Central memory CD8-positive, alpha-beta T cell (primary cell): ENCODE measurements at places on chromosomes 4 and X.

GRCh38 chrX:112053169-112053568 lies 29.4 kb downstream of the TRPC5 start:
- no peak for DNase-seq

DNA sequence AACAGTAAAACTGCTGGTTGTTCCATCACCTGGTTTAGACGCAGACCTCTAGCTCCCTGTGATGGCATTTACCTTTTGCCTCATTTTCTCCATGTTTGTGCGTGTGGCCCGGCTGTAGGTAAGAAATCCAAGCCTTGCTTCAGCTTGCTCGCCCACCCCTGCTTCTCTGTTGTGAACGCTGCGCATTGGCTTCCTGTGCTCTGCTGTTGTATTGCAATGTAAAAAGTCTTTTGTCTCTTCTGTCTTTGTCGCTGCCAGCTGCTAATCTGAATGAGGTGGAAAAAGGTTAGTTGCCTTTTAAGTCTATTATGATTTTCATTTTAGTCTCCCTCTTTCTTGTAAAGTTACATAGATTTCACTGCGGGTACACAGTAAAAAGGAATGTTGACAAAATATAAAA lies 127.3 kb upstream of the PACRGL start:
- no peak for DNase-seq

DNA sequence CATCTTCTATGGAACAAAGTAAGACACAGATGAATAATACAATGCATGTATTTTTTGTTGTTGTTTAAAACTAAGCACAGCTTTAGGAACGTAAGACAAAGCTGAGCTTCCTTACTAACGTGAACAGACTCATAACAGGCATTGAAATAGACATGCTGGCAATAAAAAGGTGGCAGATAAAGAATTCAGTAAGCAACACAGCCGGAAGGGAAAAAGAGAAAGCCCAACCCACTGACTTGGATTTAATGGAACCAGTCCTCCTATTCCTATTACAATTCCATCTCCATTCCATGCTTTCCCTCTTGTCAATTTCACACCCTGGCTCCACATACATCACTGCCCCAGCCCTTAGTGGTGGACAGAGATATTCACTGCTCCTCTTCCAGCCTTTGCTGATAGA lies 182.1 kb downstream of the NSUN7 start:
- DNase-seq: no peak

DNA sequence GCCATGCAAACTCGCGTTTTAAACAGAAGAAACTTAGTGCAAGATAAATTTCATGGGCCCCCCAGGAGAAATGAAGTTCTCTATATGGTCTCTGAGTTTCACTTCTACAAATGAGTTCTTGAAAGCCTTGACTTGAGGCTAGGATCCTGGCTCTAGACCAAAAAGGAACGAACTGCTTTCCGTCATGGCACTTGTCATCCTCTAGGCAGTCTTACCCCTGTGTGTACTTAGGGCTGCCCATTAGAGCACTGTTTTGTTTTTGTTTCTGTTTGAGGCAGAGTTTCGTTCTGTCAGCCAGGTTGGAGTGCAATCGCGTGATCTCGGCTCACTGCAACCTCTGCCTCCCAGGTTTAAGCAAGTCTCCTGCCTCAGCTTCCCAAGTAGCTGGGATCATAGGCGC lies 29.0 kb downstream of the RNF4 start:
- no peak for DNase-seq

- DNase-seq: no peak
Observed at GRCh38 chr4:18012134-18012806, 9.3 kb downstream of the LCORL start.

DNA sequence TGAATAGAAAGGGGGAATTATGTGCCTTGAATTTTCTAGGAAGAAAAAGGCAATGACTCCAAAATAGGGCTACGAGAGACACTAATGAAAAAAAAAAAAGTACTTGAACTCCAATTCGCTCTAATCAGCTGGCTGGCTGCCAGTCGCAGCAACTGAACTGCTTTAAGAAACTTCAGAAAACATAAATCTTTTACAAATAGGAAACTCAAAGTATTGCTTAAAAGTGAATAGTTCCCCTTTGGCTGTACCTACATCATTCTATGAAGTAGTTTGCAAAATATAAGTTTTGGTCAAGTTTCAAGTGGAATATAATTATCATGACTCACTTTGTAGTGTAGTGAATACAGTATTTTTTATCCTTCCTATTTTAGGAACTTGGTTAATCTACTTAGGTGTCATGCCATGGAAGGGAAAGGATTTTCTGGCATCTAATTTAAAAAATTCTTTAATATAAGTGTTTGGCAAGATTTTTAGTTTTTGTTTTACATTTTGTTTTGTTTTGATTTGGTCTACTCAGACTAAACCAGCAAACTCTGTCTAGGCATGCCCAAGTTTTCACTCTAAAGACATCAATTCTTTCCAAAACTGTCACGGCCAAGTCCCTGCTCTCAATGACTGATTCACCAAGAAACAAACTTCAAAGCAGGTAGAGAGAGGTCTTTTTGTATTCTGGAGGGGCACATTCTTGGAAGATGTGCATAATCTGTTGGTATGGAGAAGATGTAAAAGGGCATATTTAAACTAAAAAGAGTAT lies 382.4 kb upstream of the GALNT7 start:
- DNase-seq: no peak

GRCh38 chr4:163603257-163603656 lies 108.8 kb downstream of the TMA16 start:
- no peak for DNase-seq

- no peak for DNase-seq
Observed at GRCh38 chr4:62640296-62640695, 1440.2 kb downstream of the ADGRL3 start.

GRCh38 chr4:24411806-24412205 lies 172.5 kb downstream of the DHX15 start:
- DNase-seq: no peak

- no peak for DNase-seq
Observed at GRCh38 chr4:7725951-7726350, 213.7 kb downstream of the AFAP1 start.

- no peak for DNase-seq
Observed at GRCh38 chrX:135408794-135409193, 12.9 kb upstream of the SMIM10L2A start.

- DNase-seq: no peak
Observed at GRCh38 chrX:39915081-39915480, 182.7 kb downstream of the BCOR start.

- no peak for DNase-seq
Observed at GRCh38 chr4:103264905-103265304, 66.8 kb upstream of the CENPE start.

DNA sequence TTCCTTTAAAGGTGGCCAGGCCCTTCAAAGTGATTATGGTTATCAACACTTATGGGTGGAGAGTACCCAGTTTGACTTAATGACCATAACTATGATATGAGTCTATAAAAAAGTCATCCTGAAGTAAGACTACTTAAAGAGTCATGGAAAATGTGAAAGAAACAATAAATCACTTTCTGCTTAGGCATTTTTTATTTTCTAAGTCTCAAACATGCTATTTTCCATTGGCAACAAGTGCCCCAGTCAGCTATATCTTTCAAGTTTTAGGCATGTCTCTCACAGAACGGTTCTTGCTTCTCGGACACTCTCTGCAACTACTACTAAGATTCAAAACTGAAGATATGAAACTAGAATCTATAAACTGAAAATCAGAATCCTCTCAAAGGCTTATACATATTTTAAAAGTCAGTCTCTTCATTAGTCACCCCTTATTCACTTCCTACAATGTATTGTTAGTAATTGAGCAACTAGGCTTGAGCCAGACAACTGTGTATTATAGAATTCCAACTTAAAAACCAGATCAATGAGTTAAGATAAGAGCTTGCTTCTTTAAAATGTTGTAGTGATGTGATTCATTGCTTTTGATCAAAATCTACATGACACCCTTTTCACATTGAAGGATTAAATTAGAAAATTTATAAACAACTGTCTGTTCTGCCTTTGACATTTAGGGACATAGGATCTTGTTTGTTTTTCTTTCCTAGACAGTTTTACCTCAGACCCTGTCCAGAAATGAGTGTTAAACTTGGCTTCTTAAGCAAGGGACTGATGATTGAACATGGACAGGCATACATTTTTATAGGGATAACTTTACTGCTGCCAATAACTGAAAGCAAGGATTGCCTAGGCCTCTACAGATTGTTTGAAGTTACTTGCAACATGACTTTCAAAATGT lies 2.9 kb downstream of the ANTXR2 start:
- no peak for DNase-seq

DNA sequence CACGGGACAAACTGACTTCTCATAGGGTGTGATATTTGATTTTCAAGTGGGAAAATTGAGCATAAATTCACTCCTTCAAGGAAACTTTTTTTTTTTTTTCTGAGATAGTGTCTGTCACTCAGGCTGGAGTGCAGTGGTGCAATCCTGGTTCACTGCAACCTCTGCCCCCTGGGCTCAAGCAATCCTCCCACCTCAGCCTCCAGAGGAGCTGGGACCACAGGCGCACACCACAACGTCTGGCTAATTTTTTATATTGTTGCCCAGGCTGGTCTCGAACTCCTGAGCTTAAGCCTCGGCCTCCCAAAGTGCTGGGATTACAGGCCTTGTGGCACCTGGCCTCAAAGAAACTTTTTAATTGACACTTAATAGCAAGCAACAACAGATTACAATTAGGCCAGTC lies 13.8 kb downstream of the CLDN34 start:
- DNase-seq: no peak

DNA sequence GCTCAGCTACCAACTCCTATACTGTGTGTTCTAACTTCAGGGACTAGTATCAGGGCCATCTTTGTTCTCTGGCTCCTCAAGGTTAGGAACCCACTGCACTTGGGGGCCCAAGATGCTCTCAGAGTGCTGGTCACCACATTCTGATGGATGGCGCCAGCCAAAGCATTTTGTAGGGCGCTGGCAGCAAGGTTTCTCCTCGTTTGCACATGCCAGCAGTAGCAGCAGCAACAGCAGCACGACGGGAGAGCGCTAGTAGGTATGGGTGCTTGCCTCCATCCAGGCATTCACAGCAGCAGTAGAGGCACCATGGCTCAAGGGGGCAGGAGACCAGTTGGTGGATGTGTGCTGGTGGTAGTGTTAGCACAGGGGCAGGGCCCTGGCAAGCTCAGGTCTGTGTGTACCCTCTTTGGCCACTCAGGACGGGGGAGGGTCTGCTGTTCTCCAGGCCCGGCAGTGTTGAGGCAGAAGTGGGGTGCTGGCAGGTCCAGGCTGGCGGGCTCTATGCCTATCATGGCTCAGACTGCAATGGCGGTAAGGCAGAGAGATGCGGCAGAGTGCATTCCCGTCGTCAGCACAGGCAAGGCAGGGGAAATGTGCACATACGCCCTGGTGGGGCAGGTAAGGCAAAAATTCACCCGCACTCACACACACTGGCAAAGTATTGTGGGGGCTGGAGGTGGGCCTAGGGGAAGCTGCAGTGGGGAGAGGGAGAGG lies 56.6 kb downstream of the SERPINA7 start:
- no peak for DNase-seq

DNA sequence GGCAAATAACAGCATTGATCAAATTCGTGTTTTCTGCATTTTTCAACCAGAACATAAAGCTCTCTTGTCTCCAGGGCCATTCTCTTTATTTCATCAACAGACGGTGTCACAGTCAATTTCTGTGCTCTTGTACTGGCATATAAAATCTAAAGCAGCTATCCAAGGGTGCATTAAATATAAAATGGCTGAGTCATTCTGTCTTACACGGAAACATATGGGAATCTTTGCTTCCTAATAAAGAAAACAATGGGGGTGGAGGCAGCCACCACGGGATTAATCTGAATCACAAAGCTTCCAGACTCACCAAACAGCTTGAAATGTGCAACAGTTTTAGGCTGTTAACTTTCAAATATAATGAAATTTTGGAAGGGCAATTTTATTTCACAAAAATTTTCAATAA lies 132.6 kb downstream of the IL15 start:
- no peak for DNase-seq

DNA sequence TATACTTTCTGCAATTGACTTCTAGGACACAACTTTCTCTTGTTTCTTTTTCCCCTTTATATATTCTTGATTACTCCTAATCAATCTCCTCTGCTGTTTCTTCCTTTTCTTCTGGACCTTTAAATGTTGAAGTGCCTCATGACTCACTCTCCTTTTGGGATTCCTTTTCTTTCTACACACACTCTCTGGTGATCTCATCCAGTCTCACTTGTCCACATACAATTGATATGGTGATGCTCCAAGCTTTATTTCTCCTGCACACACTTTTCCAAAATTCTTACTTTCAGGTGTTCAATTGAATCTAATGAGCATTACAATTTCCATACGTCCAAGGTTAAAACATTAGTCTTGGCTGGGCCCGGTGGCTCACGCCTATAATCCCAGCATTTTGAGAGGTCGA lies 794.8 kb upstream of the EPHA5 start:
- no peak for DNase-seq

DNA sequence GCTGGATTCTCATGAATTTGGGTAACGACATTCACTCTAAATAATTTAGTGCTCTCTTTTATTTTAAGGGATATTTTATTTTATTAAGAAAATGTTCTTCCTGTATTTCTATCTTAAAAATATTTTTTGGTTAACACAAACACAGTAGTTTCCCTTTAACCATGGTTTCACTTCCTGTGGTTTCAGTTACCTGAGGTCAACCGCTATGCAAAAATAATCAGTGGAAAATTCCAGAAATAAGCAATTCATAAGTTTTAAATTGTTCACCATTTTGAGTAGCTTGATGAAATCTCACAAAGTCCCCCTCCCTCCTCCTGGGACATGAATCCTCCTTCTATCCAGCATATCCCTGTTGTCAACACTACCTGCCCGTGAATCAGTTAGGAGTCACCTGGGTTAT lies 71.4 kb downstream of the GBA3 start:
- DNase-seq: no peak
